Left renal cortex interstitium (tissue), 4 donors: ENCODE measurements at places on chromosomes 2 and 18. TPM values are rescaled to one million over a fixed set of nuclear protein-coding genes. Genes with fewer than 3 reads are reported as not detected.

DNA sequence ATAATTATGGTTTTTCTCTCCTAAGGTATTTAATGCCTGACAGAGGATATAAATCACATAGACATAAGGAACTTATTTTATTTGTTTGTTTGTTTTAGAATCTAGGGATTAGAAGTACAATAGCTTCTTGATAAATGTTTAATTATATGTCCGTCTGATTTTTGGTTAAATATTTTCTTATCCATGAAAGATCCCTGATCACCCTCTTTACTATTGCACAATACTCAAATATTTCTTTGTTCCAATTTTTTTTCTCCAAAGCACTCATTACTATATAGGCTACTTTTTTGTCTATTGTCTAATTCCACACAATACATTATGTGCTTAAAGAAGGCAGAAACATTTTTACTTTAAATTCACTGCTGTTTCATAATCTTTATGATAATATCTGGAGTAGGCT, 875.8 kb downstream of the TDRD15 start:
- no peak for DNase-seq

DNA sequence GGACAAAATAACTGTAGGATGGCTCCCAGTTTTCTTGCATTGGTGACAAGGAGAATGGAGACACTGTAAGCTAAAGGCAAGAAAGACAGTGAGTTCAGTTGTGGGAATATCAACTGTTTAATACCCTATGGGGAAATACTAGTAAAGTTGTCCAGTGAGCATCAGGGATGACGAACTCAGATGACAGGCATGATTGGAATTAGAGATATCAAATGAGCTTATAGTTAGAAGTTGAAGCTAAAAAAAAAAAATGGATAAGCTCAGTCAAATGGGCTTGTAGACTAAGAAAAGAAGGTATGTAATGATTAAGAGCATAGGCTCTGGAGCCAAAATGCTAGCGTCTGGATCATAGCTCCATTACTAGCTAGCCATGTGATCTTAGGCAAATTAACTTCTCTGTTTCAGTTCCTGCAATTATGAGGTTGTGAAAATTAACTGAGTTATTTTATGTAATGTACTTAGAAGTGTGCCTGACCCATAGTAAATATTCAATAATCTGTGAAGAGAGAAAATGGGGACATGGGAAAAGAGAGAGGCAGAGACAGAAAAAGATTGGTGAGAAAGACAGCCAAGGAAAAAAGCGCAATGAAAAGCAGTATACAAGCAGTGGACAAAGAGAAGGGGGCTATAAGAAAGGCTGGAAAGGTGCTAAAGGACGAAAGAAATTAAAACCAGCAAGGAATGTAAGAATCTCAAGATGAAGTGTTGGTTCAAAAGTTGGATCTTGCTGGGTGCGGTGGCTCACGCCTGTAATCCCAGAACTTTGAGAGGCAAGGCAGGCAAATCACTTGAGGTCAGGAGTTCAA, 95.7 kb upstream of the SLC39A10 start:
- DNase-seq: no peak

SERPINB8 gene
- polyA plus RNA-seq: 3.7 TPM

- no peak for DNase-seq
Observed at GRCh38 chr18:35777039-35777438, 195.4 kb upstream of the RMP24 start.

RNF152 gene
- polyA plus RNA-seq: 6.9 TPM

HOXD10 gene
- polyA plus RNA-seq: 203 TPM

NAT8 gene
- polyA plus RNA-seq: 25.5 TPM

SERPINB7 gene
- 0.55 TPM for polyA plus RNA-seq

DNA sequence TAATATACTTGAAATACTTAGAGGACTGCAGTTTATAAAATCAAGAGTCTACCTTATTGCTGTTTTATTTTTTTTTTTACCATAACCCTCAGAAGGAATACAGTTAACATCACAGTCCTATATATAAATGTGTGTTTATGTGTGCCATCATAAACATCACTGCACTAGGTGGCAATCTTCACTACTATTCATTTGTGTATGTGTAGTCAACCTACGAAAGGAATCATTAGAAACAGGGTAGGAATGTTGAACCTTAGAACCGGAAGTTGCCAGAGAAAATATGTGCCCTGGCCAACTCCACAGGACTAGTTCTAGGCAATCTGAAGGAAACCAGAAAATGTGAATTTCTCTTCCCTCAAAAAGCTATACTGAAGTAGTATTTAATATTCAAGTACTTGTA, 3.4 kb downstream of the GEN1 start:
- no peak for DNase-seq

DNA sequence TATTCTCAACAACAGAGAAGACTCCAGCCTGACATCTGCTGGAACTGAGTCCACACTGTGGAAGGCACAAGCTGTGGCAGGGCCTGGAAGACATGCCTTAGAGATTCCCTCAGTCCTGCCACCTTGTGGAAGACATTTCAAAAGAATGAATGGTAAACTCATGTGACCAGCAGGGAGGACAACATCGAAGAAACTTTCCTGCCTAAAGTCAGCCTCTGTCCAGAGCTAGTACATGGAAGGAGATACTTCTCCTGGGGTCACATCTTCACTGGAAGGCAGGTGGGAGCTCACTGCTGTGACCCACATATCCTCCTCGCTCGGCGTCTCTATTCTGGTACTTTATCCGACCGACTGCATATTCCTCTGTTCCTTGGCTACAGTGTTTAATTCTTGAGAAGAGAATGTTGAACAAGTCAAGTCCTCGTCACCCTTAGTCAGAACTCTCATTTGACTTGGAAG, 59.5 kb downstream of the PUM2 start:
- no peak for DNase-seq

DNA sequence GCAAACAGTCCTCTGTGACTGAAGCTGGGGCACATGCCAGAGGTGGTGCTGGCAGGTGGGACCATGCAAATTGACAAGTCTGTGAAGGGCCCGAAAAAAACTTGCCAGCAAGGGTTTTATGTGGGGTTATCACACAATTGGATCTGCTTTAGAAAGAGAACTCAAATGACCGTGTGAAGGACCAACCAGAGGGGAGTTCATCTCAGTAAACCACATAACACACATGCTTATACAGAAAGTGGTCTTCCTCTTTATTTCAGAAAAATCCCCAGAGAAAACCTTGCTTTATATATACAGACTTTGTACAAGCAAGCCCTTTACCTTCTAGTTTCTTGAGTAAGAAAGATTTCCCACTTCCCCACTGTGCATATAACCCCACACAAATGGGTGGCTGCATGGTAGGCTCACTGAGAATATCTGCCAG, 46.7 kb downstream of the KIDINS220 start:
- DNase-seq: no peak

DNA sequence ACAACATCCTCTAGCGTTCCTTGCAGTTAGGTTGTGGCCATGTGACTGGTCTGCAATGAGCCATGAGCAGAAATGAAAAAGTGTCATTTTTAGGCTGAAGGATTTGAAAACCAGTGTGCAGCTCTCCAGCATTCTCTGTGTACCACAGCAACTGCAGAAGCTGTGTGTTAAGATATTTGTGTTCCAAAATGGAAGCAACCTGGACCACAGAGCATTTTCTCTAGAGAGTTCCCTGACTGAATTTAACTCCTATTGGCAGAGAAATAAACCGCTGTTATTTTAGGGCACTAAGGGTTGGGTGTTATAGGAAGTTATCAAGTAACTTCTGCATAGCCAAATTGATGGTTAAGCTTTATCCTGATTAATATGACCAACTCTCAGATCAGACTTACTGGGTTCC, 257.2 kb upstream of the THUMPD2 start:
- no peak for DNase-seq

- no peak for DNase-seq
Observed at GRCh38 chr2:210722092-210722491, 165.7 kb downstream of the CPS1 start.
